ENCODE measurements at places on chromosomes 7 and 10. TPM values are rescaled to one million over a fixed set of nuclear protein-coding genes. Genes with fewer than 3 reads are reported as not detected.

Gene ABCB1
- 22.2 TPM for total RNA-seq

Gene IL2RA
- 1,224 TPM for total RNA-seq

Gene GRM3
- not detected for total RNA-seq

Gene HOGA1
- not detected for total RNA-seq

Gene TMEM213
- not detected for total RNA-seq

Gene FKBP14
- total RNA-seq: 4.6 TPM

Gene PKD1L1
- total RNA-seq: 0.18 TPM

Gene ADCYAP1R1
- total RNA-seq: not detected

Gene NMT2
- 16.1 TPM for total RNA-seq

Gene CCDC3
- not detected for total RNA-seq

Data from CD8-positive, alpha-beta memory T cell (primary cell).